ENCODE measurements at places on chromosomes 3 and 15.

DNA sequence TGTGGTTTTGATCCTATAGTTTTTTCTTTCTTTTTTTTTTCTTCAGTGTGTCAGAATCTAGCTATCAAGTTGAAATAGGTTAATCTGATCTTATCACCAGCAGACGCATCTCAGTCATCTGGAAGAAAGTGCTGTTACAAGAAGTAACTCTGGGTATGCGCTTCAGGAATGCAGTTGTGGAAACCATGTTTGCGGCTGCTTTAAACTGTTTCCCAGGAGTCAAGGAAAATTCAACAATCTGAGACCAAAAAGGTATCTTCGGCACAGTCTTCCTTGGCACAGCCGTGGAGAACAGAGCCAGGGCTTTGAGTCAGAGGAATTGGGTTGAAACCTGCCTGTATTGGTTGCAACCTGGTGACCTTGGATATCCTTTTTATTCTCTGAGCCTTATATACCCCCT lies 59.9 kb downstream of the CD47 start:
- DNase-seq = no peak

GRCh38 chr3:133206921-133207320 lies 168.7 kb downstream of the TMEM108 start:
- no peak for DNase-seq

DNA sequence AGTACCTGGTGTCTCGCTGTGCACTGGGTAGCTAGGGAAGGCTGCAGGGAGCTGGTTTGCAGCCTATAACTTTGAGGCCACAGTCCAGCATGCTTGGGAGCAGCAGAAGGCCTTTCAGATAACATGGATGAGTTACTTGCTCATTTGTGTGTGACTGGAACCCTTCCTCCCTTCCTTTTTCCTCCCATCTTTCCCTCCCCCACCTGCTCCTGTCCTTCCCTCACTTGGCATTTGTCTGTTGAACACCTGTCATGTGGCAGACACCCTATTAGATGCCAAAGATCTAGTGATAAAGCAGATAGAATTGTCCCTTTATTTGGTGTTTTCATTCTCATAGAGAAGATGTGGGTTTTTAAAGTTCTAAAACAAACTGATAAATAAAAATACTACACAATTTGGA lies 71.6 kb downstream of the LRTM1 start:
- DNase-seq = no peak

GRCh38 chr3:188169830-188170455 lies 16.0 kb downstream of the LPP start:
- no peak for DNase-seq

- DNase-seq = no peak
Measured at GRCh38 chr15:77815015-77815414, 182.3 kb upstream of the LINGO1 start.

DNA sequence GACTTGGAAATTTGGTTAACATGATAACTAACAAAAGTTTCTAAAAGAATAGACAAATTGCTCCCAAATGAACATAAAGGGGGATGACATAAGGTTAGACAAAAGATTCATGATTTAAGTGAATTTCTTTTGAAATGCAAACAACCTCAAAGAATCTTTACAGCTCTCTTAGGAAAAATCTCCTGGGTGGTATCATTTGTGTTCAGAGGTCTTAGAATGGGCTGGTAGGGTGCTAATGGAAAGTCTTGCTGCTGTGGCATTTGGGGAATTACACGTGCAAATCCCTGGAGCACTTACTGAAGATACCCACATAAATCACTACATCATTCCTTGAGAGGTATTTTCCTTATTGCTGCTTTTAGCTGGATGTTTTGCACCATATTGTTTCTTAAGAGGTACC lies 14.4 kb upstream of the ROBO2 start:
- DNase-seq = no peak

- no peak for DNase-seq
Measured at GRCh38 chr3:140378571-140379340, 299.1 kb upstream of the TRIM42 start.

- no peak for DNase-seq
Measured at GRCh38 chr3:173663696-173664111, 266.2 kb downstream of the NLGN1 start.

GRCh38 chr3:156098437-156099035 lies 21.8 kb upstream of the KCNAB1 start:
- DNase-seq = no peak

- DNase-seq = no peak
Measured at GRCh38 chr3:63030666-63031065, 155.4 kb upstream of the CADPS start.

DNA sequence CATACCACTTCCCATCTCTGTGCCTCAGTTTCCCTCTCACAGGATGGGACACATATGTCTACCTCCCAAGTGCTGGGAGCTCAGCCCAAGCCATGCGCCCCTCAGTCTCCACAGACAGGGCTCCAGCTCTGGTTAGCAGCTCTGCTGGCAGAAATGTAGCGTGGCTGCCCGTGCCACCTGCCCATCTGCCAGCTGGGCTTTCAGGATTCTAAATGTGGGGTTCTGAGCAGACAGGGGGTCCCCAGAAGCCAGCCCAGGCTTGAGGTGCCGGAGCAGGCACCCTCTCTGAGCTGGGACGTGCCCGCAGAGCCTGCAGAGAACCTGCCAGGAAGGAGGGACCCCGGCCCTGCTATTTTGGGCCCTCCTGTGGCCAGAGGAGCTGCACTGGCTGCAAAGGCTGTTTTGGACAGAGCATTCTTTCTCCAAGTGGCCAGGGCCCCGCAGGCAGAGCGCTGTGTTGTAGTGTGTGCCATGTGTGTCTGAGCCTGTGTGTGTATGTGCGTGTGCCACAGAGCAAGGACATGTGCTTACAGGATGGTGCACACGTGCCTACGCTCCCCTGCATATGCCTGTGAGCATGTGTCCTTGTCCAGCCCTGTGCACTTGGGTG lies 31.7 kb downstream of the PSTPIP1 start:
- DNase-seq = no peak
